ENCODE measurements at places on chromosomes 3 and 15.

GRCh38 chr3:194080913-194081800 is 54.8 kb upstream of the HES1 start:
- no peak for DNase-seq

- DNase-seq = no peak
Measured at GRCh38 chr3:54353946-54354345, 231.6 kb downstream of the CACNA2D3 start.

GRCh38 chr3:15887261-15887660 is 89.5 kb upstream of the ANKRD28 start:
- no peak for DNase-seq

GRCh38 chr3:133136114-133137041 is 98.2 kb downstream of the TMEM108 start:
- DNase-seq = no peak

GRCh38 chr3:143840636-143841035 is 7.6 kb downstream of the SLC9A9 start:
- DNase-seq = no peak

- no peak for DNase-seq
Measured at GRCh38 chr3:21484828-21485144, 266.2 kb downstream of the ZNF385D start.

GRCh38 chr3:32959371-32959770 is 7.9 kb downstream of the CCR4 start:
- no peak for DNase-seq

- DNase-seq = no peak
Measured at GRCh38 chr3:101865751-101866509, 16.6 kb downstream of the NFKBIZ start.

GRCh38 chr15:83613714-83614113 is 40.2 kb upstream of the ADAMTSL3 start:
- no peak for DNase-seq

DNA sequence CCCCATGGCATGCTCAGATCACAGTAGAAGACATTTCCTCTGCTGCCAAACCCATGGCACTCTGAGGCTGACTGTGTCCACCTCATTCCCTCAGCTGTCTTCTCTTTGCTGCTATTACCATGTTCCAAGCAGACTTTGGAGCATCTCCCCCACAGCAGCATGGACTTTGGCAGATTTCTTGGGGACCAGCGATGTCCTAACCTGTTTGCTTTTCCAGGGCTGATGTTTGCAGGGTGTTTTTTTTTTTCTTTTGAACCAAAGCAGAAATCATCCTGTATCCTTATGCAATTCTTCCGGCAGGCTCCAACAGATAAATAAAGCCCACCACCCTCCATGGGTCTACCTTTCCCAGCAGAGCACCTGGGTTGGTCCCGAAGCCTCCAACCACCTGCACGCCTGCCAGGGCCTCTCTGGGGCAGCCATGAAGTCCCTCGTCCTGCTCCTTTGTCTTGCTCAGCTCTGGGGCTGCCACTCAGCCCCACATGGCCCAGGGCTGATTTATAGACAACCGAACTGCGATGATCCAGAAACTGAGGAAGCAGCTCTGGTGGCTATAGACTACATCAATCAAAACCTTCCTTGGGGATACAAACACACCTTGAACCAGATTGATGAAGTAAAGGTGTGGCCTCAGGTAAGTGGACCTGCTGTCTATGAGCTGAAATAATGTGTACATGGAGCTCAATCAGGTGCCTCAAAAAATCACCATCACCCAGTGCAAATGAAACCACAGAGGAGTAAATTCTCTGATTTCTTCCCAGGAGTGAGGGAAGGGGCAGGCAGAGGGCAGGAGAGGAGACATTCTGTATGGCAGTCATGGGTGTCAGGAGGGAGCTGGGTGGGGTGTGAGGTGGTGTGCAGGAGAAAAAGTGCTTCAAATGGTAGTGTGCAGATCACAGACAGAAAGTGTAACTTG is at the start of gene AHSG:
Gene AHSG (plus strand): TSS at position 340 of the 916 bp plus-strand sequence. CDS start 82 bp downstream, at position 422.
- DNase-seq = no peak

DNA sequence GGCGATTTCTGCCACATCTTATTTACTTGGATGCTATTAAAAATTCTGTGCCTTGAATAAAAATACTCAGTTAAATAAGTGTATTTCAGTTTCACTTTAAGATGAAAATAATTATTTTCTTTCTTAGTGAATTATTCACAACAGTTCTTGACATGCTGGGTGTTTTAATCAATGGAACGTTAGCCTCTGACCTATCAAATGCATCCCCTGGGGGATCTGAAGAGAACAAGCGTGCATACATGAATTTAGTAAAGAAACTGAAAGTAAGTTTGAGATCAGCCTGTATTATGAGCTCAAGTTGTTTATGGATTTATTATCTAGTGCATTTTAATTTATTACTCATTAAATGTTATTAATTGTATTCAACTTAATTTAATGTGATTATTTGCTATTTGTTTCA is 597 bp downstream of the P2RY12 start:
- DNase-seq = no peak

DNA sequence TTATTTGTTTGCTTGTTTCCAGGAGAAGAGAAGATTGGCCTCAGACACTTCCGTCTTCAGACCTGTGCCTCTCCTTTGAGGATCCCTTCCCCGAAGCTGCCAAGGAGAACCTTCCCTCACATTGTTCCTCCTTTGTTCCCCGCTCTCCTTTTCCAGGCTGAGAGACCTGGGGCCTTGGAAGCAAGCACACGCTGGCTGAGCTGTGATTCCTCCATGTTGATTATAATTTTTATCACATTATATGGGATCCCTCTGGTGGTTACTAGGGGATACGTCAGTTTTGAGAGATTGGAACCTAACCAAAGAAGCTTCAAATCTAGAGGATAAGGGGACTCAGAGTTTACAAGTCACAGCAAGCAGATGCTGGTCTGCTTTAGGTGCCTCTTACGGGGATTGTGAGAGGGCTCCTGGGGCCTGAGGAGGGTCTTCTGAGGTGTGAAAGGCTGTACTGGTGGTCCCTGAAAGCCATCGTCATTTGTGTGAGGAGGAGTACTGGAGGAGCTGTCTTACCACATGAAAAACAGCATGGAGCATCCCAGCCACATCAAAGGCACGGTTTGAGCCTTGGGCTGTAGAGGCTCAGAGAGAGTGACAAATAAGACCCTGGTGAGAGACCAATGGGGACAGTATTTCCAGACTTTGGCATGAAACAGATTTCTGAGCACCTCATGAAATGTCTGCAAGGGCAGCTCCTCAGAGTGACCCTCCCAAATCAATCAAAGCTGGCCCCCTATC is 760.1 kb upstream of the CFAP20DC start:
- no peak for DNase-seq

- no peak for DNase-seq
Measured at GRCh38 chr15:94925680-94926079, 694.3 kb downstream of the MCTP2 start.

- DNase-seq = no peak
Measured at GRCh38 chr3:54575618-54575960, 352.3 kb downstream of the LRTM1 start.

DNA sequence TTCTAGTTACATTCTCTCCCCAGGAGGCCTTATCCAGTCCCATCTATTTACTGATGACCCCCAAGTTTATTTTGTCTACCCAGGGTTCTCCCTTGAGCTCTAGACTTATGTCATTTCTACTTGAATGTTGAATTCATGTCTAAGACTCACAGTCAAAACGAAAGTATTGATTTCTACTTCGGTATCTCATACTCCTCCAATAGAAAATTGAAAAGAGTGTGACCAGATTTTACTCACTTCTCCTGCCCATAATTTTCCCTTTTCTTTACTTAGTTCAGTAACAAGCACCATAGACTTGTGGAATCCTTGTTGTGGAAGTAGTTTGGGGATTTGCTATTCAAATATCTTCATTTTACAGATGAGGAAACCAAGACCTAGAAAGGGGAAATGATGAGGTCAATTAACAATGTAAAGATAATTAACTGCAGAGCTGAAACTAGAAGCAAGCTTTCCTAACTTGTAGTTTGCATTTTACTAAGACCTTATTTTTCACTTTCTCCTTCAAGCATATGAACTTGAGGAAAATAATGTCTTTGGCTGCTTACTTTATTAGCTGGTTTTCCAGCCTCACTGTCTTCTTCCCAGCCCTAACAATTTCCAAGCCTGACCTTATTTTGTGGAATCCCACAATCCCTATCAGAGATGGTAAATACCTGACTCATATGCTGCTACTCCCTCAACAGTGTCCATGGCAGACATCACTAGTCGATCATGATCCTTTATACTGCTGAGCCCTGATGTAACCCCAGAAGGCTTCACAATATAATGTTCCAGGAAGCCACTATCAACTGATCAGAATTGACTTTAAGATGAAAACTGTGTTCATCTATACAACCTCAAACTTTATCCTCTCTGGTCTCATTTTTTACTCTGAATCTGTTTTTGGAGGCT is 123.9 kb upstream of the AGBL1 start:
- no peak for DNase-seq

DNA sequence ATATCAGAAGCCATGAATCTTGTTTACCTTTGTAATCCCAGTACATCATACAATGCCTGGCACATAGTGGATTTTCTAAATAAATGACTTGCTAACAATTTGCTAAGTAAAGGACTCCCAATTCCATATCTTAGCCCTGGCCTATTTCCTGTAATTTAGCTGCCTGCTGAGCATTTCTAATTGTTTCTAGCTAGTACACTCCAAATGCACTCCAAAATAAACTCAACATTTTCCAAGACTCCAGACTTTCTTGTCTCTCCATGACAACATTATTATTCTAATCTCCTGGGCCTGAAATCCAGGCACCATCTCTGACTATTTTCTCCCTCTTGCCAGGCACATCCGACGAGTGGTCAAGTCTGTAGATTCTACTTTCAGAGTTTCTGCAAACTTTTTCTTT is 773.5 kb downstream of the SQOR start:
- no peak for DNase-seq

DNA sequence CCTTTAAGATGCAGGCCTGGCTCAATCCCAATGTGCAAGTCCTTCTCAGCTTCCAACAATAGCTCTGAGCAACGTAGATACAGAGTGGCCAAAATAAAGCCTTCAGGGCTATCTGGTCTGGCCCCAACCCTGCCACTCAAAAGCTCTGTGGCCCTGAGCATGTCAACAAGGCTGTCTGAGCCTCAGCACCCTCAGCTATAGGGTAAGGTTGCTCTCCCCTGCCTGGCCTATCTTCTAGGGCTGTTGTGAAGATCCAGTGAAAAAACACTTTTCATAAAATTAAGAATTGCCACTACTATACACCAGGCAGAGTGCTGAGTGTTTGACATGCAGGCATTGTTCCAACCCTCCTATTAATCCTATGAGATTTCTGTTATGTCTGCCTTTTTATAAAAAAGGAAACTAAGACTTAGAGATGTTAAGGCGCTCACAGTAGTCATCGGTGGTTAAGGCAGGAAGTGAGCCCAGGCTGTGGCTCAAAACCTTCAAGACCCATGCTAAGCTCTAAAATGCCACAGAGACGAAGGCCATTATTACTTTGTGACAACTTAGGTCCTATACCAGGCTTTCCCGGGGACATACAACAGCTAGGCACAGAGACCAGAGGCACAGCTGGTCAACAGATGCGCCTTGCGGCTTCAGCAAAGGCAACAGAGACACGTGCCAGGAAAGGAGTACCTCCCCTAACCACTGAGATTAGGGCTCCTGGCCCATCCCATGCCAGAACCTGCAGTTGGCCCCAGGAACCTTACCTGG is 5.1 kb downstream of the POLG start:
- no peak for DNase-seq

DNA sequence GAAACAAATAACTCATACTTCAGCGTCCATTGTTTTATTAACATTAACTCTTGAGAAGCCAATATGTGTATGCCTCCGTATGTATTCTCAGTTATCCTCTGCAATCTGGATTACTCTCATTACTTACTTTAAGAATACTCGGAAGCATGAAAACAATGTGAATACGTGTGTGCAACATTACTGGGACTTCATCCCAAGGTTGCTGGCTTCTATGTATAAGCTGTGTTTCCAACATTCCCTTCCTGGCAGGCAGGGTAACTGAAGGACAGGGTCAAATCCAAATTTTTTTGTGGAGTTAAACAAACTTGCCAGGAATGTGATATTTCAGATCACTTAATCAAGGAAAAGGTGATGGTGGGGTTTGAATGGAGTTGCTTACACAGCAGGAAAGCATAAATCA is 34.5 kb upstream of the NR1I2 start:
- no peak for DNase-seq

DNA sequence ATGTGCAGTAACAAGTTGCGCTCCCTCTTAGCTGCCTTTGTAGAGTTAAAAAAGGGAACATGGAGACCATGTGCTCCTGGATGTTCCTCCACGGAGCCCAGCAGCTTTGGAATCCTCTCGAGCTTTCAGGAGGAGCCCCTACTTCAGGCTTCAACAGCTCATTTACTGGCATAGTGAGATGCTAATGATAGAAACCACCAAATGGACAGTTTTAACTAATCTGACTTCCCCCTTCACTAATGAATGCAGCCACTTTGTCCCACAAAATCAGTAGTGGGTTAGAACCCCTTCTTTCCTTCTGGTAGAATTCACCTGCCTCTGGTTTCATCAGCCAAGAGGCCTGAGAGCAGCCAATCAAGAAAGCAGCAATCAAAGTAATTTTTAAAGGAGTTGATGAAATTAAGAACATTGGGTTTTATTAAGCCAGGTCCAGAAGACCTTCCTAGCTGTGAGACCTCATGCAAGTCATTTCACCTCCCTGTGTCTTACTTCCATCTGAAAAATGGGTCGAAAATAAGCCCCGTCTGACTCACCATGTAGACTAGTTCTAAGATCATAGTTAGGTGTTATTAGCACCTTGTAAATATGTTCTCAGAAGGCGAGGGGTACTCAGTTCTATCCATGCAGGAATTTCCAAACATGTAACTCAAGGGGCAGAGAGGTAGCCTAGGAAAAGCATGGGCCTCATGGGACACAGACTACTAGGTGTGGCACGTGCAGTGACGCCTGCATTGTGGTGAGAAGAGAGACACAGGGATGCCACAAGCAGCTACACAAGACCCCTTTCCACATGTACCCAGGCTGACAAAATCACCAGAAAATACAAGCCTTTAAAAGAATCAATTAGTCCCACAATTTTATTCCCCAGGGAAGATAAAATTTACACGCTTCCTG is 179.7 kb upstream of the LPP start:
- peak; percentile 10 for DNase-seq

- no peak for DNase-seq
Measured at GRCh38 chr15:32119694-32120330, 89.5 kb downstream of the CHRNA7 start.

All from stimulated activated CD4-positive, alpha-beta T cell treated with anti-CD3 and anti-CD28 coated beads, Interleukin-4, amount 100 ng/mL, for 1 hour (primary cell).